ENCODE measurements at places on chromosomes 7 and 10. TPM values are rescaled to one million over a fixed set of nuclear protein-coding genes. Genes with fewer than 3 reads are reported as not detected.

DNA sequence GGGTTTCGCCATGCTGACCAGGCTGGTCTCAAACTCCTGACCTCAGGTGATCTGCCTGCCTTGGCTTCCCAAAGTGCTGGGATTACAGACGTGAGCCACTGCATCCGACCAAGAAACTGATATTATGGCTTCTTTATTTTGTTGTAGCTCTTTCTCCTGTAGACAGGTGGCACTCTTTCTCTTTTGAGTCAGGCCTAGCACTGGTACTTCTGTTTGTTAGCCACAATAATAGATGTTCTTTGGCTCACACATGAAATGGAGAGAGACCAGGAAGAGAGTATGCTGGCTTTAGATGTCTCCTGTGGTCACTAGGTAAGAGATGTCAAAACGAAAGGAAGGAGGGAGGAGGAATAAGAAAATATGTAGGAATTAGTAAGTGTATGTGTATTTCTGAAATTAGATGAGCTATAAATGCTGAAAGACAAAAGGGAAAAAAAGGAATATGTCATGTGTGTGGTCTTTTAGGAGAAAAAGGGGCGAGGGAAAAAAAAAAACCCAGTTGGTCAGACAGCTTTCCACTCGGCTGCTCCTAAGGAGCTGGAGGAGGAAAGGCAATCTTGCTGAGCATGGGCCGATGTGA is 78.7 kb downstream of the CLEC2L start:
- DNase-seq, result no peak

- no peak for DNase-seq
Measured at GRCh38 chr7:141696348-141696747, 5.6 kb downstream of the DENND11 start.

The WDFY4 gene
- total RNA-seq, result not detected

The CH25H gene
- not detected for total RNA-seq

The KBTBD2 gene
- total RNA-seq, result 45.6 TPM

The GCK gene
- total RNA-seq, result not detected

Measured in activated CD4-positive, alpha-beta memory T cell treated with anti-CD3 and anti-CD28 coated beads, Interleukin-2, amount 10 ng/mL, durations not matched to agents 7 days and 5 days (primary cell).